ENCODE measurements at places on chromosomes 7 and 10.
A peak's percentile ranks its signal among the peaks of the same experiment; 100 is the strongest.

GRCh38 chr7:73941836-73942551 is 81.0 kb downstream of the TMEM270 start:
- no peak for DNase-seq

DNA sequence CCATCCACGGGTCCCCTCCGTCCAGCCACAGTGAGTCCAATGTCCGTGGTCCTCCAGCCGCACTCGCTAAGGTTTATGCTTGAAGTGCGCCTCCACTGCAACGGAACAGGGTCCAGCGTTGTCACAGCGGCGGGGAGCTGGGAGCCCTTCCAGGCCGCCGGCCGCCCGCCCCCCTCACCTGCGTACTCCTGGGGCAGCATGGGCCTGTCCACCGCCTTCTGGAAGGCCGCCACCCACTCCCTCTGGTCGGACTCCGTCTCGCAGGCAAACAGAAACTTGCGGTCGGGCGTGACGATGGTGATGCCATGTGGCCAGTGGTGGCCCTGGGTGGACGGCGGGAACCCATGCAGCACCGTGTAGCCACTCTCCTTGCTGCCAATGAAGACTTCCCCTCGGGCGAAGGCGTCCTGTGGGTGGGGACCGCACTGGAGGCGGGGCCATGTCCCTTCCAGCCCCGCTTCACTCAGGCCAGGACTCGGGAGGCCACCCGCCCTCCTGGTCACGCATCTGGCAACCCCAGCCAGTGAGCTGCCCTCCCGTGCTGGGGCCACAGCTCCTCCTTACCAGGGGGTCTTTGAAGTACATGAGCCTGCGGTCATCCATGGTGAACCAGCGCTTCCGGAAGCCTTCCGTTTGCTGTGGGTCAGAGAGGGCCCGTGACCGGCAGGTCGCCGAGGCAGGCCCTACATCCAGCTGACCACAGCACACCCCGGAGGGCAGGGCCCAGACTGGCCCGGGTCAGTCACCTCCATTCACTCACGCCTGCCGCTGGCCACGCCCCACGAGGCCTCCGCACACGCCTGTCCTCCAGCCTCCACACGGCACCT is 22.7 kb downstream of the GET4 start:
- DNase-seq = no peak

DNA sequence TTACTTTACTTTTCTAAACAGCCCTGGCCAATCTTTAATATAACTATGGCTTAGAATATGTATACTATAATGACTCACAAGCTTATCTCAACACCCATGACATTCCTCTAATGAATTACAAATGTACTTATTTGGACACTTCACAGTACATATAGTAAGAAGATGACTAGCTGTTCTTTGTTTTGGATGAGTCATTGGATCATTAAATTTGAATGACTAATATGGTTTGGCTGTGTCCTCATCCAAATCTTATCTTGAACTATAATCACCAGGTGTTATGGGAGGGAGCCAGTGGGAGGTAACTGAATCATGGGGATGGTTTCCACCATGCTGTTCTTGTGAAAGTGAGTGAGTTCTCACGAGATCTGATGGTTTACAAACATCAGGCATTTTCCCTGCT is 807.5 kb upstream of the SORCS1 start:
- no peak for DNase-seq

DNA sequence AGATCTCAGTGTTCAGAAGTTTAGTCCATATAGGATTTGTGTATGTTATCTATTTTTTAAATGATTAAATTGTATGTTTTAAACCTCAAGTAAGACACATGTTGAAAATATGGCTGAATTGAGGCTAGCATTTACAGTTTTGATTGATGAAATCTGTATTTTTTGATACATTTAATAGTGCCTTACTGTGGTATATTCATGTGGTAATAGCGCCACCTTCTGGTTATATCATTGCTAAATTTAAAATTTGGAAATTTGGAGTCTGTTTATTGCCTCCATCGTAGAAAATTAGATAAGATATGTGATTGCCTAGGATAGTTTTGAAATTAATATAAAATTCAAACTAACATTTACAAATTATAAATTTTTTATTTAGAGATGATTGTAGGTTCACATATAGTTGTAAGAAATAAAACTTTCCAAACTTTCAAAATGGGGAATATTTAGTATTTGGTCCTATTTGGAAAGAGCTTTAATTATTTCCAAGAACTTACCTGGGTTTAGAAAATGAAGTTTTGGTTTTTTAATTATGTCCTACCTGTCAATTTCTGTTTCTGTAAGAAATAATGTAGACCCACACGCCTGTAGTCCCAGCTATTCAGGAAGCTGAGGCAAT is 19.1 kb upstream of the ARMS2 start:
- DNase-seq = no peak

DNA sequence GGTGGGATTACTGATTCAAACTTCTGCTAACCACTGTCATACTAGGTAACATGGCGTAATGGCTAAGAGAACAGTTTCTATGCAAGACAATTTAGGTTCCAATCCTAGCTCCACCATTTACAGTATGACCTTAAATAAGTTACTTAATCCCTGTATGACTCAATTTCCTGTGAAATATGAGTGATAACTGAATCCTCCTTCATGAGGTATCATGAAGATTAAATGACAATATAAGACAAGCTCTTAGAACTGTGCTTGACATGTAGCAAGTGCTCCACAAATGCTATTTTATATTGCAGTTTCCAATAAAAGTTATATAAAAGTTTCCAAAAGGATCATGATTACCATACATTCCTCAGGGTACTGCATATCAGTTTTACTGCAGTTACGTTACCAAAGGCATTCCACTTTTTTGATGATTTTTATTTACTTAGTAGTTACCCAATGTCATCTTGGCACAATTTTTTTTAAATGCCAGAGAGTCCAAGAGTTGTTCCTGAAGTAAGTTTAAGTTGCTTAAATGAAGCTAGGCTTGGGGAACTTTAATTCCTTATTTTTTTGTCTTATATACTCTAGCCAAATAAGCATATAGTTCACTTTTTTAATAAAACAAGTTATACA is 7.1 kb downstream of the DOCK4 start:
- DNase-seq = no peak

- no peak for DNase-seq
Observed at GRCh38 chr7:96322847-96323461, 1.1 kb upstream of the SLC25A13 start.

GRCh38 chr10:118832241-118832651 is 77.5 kb upstream of the CACUL1 start:
- DNase-seq = no peak

DNA sequence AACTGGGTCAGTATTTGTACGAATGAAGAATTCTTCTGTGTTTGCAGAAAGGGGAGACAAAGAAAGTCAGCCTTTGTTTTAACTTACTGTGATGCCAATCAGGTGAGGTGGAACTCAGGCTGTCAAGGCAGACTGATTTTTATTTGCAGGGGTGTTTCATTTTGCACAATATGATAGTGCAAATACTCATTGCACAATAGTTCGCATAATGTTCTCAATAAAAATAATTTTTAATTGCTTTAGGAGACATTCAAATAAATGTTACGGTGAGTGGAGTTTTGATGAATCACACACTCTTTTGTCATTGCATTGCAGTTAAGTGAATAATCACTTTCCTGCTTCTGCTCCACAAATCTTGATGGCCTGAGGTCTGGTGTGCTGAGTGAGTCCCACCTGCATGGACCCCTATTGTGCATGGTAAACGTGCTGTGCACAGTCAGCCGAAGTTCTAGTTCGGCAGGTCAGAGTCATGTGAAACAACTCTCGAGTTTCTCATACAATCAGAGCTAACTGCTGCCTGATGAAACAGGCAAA is 141.3 kb upstream of the FZD8 start:
- DNase-seq = no peak

- peak; percentile 7 for DNase-seq
Observed at GRCh38 chr10:51832652-51833383, 133.4 kb upstream of the CSTF2T start.

DNA sequence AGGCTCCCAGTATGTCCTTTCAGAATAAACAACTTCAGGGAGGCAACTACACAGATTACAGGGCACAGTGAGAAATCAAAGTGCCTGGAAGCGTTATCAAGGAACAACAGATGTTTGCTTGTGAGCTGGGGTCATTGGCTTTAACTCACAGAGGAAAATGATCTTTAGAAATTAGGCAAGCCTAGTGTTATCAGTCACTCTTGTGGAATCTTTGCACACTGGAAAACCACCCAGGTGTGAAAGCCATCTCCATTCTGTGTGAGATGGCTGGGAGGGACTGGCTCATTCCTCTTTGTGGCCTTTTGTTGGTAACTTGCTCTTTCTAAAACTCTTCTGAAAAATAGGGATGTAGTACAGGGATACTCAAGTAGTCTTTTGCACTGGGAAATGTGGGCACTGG is 716.0 kb downstream of the XPNPEP1 start:
- no peak for DNase-seq

DNA sequence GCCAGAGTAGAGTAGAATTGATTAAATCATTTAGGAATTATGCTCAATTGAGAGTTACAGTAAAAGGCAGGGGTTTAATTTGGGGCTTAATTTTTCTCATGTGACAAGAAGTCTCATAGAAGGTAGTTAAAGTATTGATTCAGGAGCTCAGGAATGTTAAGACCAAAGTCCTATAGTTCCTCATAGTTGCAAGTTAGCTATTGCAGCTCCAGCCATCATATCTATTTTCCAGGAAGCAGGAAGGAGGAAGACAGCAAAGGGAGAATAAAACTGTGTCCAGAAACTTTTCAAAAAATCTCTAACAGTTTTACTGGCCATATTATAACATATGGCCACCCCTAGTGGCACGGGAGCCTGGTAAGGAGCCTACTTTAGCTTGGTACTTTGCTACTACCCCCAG is 97.0 kb upstream of the RPA3 start:
- DNase-seq = no peak

DNA sequence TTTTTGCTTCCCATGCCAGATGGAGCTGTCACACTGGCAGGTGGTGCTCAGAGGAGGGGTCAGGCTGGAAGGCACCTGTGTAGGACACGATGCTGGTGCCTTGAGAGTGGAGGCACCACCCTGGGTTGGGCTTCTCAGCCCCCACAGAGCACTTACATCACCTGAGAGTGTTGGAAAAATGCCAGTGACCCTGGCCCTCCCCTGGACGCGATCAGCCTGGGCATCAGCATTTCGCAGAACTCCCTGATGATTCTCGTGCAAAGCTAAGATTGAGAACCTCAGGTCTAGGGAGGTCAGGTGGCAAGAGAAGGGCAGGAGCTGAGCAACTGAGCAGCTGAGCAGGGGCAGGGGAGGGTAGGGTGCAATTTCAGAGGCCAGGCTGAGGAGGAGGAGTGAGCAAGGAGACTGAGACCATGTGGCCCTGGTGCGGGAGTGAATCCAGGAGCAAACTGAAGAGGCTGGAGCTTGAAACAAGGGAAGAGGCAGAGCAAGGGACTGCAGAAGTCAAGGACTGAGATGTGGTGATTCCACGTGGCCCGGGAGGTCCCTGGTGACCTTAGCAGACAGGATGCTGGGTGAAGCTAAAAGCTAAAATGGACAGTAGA is 24.7 kb upstream of the GRID1 start:
- no peak for DNase-seq

DNA sequence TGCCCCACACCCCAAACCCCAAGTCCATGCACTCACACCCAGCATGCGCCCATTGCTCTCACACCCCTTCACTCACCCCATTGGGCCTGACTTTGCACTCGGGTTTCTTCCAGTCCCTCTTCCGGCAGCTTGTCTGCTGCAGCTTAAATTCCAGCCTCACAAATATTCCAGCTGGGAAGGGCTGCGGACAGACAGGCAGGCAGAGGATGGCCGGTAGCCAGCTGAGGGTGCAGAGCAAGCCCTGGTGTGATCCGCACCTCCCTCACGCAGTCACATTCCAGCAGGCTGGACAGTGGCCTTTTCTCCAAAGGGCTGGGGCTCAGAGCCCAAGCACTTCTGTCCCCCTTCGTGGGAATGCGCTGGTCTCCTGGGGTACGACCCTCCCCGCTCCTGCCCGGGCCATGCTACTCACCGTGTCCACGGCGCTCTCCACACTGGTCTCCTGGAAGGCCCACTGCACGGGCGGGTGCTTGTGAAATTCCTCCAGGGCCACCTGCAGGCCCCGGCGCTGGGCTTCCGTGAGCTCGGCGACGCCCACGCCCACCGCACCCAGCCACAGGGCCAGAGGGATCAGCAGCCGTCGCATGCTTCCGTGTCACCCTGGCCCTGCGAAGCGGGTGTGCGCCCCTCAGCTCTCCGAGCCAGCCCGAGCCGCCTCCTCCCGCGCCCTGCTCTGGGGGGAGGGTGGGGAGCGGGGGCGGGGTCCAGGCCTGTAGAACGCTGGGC is 1.2 kb downstream of the RARRES2 start:
- DNase-seq = no peak

GRCh38 chr7:78139335-78139734 is 340.8 kb downstream of the PHTF2 start:
- no peak for DNase-seq

GRCh38 chr7:6252341-6252746 is 20.1 kb downstream of the CYTH3 start:
- DNase-seq = no peak

GRCh38 chr10:132925071-132925561 is 17.3 kb downstream of the CFAP46 start:
- DNase-seq = no peak

- no peak for DNase-seq
Observed at GRCh38 chr7:84191842-84192241, 2.7 kb downstream of the SEMA3A start.

DNA sequence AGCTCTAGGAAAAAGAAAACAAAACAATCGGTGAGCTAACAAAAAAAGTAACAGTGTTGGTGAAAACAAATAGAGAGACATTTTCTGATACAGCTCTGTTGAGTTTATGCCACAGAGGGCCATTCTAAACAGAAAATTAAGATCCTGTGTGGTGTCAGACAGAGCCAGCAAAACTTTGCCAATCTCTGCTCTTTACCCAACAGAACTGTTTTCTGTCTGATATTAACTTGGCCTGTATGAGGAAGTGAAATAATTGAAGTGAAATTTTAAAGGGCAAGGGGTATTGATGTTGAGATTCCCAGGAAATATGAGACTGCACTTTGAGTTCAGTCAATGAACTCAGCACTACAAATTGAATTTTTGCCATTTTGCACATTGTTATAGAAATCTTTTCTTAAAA is 101.0 kb downstream of the AOAH start:
- DNase-seq = no peak

DNA sequence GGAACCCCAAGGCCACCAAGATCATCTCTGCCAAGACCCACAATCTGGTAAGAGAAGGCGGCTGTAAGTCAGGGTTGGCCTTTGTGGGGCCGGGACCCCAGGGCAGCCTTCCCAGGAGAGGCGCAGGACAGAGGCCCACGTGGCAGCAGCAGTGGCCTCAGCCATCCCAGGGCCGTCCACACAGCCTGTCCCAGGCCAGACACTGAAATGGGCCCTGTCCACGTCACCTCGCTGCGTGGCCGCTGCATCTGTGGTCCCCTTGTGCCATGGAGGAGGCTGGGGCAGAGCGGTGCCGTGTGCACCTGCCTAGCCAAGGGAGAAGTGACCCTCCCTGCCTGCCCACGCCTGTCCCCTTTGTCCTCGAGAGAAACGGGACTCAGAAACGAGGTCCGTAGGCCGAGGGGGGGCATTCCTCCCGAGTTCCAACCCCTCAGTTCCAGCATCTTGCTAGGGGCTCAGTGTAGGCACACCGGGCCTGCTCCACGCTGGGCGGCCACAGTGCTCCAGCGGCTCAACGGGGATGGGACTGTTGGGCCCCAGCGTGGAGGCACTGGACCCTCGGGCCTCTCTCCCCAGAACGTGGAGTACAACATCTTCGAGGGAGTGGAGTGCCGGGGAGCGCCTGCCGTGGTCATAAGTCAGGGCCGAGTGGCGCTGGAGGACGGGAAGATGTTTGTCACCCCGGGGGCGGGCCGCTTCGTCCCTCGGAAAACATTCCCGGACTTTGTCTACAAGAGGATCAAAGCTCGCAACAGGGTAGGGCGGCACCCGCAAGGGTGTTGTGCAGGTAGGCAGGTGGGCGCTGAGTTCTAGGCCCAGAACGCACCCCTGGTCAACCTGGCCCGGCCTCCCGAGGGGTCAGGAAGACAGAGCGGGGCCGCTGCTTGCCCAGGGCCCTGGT is 15.6 kb downstream of the DPYSL4 start:
- no peak for DNase-seq
